KBM-7 (cell line): ENCODE measurements at places on chromosomes 11 and 22.
A peak's percentile ranks its signal among the peaks of the same experiment; 100 is the strongest.

DNA sequence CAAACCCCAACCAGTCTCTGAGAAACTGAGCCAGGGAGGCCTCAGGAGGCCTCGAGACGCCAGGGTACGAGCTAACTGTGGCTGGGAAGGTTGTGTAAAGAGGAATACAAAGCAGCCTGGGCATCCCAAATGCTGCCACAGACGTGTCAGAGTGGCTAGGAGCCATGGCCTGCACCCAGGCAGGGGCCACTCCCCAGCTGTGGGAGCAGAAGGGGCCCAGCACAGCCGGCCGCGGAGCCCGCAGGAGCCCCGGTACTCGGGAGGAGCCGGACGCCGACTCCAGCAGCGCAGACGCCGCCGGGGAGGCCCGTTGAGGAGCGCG, 349.8 kb upstream of the B3GAT1 start:
- DNase-seq = no peak

DNA sequence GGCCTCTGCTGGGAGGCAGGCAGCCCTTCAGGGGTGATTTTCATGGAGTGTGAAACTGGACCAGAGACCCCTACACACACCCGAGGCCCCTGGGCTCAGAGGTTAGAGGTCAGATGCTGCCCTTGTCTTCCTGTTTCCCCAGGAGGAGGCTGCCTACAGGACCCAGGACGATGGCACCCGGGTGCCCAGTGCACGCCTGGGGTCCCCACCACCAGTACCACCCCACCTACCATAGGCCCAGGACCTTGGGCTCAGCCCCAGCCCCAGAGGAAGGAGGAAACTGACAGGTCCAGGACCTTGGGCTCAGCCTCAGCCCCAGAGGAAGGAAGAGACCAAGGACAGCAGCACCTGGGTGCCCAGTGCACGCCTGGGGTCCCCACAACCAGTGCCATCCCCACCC, 79.2 kb downstream of the BRD1 start:
- no peak for DNase-seq

DNA sequence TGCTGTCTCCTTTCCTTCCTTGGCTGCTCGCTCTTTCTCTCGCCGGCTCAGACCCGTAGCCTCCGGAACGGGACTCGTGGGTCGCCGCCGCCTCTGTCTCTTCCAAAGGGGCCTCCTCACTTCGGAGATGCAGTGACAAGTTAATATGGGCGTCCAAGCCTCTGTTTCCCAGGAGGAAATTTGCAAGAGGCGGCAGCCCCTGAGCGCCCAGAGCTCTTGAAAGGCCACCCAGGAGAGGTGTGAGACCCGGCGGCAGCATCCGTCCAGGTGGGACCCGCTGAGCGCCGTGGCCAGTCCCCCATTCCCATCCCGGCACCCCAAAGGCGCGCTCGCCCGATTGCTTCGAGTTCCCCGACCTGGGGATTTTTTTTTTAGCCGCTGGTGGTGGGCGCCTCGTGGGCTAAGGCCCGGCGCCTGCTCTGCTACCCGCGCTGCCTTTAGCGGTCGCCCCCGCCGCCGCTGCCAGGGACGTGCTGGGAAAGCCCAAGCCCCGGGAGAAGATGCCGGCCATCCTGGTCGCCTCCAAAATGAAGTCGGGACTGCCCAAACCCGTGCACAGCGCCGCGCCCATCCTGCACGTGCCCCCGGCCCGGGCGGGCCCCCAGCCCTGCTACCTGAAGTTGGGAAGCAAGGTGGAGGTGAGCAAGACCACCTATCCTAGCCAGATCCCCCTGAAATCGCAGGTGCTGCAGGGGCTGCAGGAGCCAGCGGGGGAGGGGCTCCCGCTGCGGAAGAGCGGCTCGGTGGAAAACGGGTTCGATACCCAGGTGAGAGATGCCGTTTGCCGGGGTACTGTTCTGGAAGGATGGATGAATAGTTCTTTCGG, 772 bp downstream of the NAV2 start:
- DNase-seq = no peak

DNA sequence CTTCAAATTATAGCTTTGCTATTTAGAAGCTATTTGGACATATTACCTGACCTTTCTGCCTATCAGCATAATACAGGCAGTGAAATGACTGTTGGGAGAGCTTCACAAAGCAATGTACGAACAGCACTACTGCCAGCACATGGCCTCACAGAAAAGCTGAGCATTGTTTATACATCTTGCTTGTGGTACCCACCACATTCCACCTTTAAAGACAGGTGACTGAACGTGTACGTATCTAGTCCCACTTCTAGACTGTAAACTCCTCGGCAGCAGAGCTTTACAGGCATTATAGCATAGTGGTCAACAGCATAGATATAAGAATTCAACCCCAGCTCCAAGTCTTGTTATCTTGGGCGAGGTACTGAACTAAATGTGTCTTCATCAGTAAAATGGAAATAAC, 1.6 kb downstream of the JOSD1 start:
- no peak for DNase-seq

- DNase-seq = no peak
Measured at GRCh38 chr11:18791969-18792628, 501 bp upstream of the PTPN5 start.

DNA sequence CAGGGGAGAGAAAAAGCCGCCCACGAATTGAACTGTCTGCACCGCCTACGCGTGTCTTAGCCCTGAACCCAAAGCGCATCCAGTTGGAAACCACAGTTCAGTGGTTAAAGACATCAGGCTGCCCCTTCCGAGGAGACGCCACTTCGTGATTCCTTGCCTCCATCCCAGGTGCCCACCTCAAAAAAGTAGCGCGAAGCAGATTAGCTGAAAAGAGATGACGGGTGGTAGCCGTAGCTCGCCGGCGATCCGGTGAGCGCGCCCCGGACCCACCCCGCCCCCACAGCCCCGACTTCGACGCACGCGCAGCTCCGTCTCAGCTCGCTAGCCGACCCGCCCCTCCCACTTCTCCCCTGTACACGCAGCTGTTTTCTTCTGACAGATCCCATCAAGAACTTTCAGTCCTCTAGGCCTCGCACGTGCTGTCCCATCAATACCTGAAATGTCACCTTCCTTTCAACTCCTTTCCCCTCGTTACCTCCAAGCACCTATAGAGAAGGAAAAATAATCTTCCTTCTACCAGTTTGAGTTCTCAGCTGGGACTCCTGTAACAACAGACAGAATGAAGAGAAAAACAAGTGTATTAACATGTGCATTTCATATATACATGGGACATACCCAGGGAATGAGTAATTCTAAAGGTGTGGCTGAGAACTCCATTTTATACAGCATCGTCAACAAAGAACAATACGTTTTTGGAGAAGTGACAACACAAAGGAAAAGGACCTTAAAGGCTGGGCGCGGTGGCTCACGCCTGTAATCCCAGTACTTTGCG, 49.5 kb downstream of the OR4D9 start:
- peak; percentile 79 for DNase-seq

GRCh38 chr11:12290477-12290922, 86.9 kb upstream of the PARVA start:
- no peak for DNase-seq

GRCh38 chr11:58000699-58001098, 23.0 kb upstream of the OR9Q1 start:
- DNase-seq = no peak

GRCh38 chr22:25161916-25162530, 37.6 kb upstream of the CRYBB3 start:
- no peak for DNase-seq

DNA sequence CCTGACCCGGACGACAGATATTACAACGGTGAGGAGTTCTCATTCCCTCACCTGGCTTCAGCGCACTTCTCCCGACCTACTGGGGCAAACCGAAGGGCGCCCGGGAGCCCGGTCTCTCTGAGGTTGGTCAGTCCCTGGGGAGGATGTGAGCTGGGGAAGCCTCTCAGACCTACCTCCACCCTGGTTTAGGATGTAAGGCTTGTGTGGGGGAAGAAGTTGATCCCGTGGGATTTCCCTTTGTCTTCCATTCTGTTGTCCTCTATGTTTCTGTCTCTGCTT, 12.3 kb downstream of the ROBO3 start:
- DNase-seq = no peak

GRCh38 chr22:39238101-39238466, 6.7 kb downstream of the PDGFB start:
- no peak for DNase-seq

DNA sequence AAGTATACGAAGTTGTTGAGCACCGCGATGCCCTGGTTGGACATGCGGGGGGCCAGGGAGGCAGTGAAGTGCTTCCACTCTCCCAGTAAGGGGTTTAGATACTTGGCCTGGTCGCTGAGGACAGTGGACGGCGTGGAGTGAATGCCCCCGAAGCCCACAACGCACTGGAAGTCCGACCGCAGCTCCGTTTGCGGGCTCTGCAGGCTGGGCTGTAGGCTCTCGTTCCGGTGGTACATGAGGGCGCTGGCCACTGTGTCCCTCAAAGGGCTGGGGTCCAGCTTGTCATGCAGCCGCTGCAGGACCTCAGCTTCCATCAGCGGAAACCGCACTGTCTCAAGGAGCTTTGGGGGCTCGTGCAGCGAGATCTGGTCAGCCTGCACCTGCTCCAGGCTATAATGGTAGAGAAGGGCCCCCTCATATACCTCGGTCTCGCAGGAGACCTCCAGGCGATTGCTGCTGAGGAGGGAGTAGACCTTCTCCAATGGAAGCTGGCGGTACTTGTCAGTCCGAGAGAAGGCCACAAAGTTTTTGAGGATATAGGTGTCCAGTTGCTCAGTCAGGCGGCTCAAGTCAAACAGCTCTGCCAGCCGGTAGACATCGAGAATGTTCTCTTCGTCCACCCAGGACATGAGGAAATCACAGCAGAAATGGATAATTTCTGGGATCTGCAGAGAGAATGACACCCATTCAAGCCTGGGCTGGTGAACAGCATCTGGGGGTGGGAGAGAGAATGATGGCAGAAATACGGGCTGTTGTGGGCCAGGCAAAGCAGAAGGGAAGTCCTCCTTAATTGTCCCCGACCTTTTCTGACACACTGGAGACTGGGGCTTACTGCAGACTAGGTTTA, 27.5 kb upstream of the SCARF2 start:
- DNase-seq = no peak

DNA sequence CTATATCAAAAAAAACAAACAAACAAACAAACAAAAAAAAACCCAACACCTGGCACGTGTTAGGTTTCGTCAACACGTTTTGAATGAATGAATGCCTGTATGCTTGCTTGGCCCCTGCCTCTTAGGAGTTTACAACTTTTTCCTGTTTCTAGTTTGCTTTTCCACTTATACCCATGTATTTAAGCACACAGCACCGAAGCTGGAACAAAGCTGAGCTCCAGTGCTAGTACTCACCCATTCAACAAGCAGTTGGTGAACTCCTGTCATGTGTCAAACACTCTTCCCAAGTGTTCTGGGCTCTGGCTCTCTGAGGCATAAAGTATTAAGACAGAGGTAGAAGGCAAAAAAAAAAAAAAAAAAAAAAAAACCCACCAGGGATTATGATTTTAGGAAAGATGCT, 599.3 kb downstream of the BUD13 start:
- DNase-seq = no peak

DNA sequence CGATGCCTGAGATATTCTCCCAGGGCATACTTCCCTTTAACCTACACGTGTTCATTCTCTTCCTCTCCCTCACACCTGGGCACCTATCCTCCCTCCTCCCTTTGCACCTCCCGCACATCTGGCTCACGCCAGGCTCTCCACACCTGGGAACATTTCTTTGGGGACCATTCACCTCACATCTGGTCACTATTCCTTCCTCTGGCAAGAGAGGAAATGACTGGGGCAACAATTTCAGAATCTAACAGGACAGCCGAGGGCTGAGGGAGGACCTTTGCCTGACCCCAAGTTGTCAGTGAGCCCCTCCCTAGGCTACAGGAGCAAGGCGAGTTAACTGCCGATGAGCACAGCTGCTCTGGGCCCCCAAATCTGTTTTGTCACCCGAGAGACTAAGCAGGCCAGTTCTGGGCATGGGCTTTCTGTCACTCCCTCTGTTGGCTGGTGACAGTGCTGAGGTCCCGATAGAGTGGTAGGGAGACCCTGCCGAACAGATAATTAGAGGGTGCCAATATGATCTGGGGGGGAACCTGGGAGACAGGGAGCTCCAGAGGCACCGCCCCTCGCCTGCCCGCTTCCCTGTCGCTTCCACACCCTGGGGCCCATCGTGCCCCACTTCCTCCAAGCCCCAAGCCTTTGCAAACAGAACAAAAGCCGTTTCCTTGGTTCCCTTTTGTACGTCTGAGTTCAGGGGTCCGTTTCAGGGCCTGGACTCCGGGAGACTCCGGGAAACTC, 45.6 kb downstream of the EIF3F start:
- DNase-seq = no peak

DNA sequence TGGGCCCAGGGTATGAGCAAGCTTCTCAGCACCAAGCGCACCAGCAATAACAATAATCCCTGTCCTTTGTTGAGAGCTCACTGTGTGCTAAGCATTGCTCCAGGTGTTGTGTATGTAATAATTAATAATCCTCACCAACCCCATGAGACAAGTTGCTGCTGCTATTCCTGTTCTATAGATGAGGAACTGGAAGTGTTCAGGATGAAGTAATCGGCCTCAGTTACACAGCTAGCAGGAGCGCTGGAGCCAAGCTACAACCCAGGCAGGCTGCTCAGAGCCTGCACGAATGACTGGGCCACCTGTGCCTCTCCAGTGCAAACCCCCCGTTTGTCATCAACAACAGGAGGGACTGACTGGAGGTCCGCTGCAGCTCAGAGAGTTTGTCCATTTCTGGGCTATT, 35.2 kb upstream of the CECR2 start:
- no peak for DNase-seq

GRCh38 chr22:33326540-33327295, 268.5 kb upstream of the SYN3 start:
- no peak for DNase-seq

DNA sequence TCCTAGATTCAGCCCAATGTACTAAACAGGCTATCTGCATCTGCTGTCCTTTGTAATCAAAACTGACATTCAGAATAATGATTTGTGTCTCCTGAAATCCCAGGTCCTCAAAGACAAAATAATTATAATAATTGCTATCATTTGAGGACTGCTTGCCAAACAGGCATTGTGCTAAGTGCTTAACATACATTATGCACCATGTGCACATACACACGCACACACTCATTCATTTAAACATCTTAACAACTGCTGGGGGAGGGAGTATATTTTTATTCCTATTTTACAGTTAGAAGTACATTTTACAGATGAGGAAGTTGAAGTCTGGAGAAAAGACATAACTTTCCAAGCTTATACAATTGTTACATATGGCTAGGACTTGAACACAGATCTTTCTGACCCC, 308.0 kb upstream of the ZC3H12C start:
- no peak for DNase-seq

DNA sequence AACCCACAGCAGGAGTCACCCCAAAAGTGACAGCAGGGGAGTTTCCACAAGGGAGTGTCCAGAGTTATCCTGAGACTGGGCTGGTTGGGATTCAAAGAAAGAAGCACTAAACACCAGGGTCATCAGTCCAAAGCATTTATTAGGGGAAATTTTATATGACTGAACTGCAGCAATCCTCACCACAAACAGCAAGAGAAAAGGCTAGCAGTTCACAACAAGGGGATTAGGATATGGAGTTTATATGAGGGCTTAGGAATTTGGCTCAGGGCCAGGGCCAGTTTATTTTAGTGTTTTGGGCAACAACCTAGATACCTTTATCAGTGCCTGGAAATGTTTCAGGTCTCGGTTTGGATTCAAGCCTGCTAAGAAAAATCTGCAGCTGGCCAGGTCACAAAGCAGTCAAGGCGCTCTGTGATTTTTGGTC, 4.6 kb upstream of the TMEM126A start:
- no peak for DNase-seq
